Mucosa of descending colon (tissue), 3 donors: ENCODE measurements at places on chromosomes 12 and 14. TPM values are rescaled to one million over a fixed set of nuclear protein-coding genes. Genes with fewer than 3 reads are reported as not detected.

RIC8B gene
- total RNA-seq, result 13.3 TPM

CLEC7A gene
- 3.1 TPM for total RNA-seq

CD63 gene
- total RNA-seq, result 992 TPM

MUCL1 gene
- not detected for total RNA-seq

PTPRO gene
- total RNA-seq, result 11.0 TPM

GRCh38 chr12:125222876-125223275 lies 157.6 kb downstream of the AACS start:
- DNase-seq, result no peak

DNA sequence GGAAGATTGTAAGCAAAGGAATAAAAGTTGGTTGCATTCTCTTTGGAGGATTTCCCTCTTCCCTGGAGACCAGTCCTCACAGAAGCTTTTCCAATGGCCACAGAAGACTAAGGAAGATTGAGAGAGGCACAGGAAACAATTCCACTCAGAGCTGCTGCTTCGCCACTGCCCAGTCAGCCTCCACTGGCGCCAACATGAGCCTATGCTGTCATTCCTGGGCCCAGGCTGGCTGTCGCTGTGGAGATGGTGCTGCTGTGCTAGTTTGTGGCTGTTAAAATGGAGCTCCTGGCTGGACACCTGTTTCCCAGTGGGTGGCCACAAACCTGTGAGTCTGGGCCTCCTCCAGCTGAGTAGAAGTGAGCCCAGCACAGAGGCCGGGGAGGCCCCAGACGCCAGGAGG lies 6.6 kb downstream of the P2RX7 start:
- DNase-seq, result no peak

GRCh38 chr12:6948873-6949594 lies 2.1 kb upstream of the PTPN6 start:
- DNase-seq, result no peak

GRCh38 chr12:77724367-77724957 lies 106.2 kb upstream of the NAV3 start:
- no peak for DNase-seq

GRCh38 chr12:115042341-115042740 lies 358.4 kb upstream of the TBX3 start:
- no peak for DNase-seq

GRCh38 chr12:50039151-50039835 lies 14.0 kb upstream of the RACGAP1 start:
- DNase-seq, result peak; percentile 77

DNA sequence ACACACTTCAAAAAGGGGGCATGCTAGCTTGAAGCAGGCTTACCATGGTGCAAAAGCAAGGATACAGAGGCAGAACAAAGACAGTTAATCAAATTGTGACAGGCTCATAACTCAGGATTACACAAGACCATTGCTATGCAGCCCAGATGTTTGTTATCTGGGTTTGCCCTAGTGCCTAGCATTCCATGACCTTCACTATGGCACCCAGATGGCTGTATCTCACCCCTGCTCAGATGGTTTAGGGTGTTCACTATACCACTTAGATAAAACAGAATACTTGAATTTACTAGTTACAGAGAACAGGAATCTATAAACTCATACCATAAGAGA lies 56.2 kb downstream of the SDR9C7 start:
- no peak for DNase-seq

DNA sequence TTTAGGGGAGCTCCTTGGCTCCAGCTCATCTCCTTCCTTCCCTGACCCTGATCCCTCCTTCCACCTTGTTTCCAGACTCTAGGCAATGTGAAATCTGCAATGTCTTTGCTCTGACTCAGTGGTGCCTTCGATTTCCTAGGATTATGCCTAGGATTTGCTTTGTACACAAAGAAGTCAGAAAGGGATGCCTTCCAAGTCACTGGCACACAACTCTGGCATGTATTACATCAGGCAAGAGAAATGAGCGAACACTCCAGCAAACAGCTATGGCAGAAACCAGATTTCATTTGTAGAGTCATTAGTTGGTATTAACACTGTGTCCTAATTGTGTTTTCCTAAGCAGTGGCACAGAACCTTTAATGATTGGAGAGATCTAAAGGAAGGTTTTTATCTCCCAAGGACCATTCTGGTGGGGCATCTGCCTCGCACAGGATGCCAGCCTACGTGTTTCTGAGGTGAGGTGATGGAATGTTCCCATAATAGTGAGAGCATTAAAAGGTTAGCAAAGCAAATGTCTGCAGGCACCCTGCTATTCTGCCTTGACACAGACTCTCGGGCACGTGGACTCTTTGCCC lies 84.9 kb downstream of the WSCD2 start:
- DNase-seq, result no peak

DNA sequence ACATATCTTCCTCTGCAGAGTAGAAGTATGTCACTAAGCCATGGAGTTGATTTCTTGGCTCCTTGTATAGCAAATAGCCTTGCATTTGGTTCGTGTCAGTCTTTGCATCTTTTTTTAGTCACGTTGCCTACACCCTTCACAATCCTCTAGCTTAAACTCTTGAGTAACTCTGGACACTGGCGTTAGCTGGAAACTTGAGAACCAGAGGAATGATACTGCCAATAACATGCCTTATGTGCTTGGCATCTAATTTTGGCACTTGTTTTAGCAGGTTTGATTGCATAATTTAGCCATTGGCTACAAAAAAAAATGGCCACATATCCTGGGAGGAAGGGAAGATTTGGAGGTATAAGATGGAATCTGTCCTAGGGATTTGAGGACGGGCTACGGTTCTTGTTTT lies 136.2 kb downstream of the ETV6 start:
- no peak for DNase-seq

- DNase-seq, result no peak
Measured at GRCh38 chr14:24965934-24966578, 83.9 kb downstream of the STXBP6 start.

DNA sequence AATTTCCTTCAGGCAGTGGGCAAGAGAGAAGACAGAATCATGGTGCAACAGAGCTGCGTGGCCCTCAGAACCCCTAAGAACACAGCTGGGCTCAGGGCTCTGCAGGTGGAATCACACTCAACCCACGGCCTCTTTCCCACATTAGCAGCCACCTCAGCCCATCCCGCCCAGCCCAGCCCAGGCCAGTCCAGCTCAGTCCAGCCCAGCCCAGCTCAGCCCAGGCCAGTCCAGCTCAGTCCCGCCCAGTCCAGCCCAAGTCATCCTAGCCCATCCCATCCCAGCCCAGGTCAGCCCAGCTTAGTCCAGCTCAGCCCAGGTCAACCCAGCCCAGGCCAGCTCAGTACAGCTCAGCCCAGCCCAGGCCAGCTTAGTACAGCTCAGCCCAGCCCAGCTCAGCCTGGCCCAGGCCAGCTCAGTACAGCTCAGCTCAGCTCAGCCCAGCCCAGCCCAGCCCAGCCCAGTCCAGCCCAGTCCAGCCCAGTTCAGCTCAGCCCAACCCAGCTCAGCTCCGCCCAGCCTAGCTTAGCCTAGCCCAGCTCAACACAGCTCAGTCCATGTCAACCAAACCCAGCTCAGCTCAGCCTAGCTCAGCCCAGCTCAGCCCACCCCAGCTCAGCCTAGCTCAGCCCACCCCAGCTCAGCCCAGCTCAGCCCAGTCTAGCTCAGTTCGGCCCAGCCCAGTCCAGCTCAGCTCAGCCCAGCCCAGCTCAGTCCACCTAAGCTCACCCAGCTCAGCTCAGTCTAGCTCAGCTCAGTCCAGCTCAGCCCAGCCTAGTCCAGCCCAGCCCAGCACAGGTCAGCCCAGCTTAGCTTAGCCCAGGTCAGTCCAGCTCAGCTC lies 183.1 kb downstream of the TMEM121 start:
- no peak for DNase-seq

GRCh38 chr12:110893956-110894355 lies 26.4 kb downstream of the MYL2 start:
- DNase-seq, result no peak

DNA sequence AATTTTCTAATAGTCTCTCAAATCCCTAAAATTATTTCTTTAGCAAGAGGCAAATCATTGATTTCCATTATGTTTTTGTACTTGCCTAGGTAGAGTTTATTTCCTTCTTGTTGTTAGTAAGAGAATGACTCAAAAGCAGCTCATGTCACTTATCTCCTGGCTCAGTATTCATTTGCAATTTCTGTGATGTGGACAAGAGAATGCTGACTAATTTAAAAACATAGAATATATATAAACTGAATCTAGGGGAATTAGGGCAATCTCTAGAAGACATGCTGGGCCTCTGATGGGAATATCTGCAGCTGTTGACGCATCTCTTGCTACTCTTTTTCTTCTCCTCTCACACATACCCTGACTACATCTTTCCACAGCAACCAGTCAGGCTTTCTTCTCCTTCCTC lies 130.8 kb upstream of the PRKD1 start:
- DNase-seq, result no peak

DNA sequence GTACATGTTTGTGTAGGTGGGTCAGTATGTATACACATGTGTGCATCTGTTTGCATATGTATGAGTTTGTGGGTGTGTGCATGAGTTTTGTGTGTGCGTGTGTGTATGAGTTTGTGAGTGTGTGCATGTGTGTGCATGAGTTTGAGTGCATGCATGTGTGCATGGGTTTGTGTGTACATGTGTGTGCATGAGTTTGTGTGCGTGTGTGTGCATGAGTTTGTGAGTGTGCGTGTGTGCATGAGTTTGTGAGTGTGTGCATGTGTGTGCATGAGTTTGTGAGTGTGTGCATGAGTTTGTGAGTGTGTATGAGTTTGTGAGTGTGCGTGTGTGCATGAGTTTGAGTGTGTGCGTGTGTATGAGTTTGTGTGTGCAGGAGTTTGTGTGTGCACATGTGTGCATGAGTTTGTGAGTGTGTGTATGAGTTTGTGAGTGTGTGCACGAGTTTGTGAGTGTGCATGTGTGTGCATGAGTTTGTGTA lies 61.5 kb downstream of the FZD10 start:
- no peak for DNase-seq

DNA sequence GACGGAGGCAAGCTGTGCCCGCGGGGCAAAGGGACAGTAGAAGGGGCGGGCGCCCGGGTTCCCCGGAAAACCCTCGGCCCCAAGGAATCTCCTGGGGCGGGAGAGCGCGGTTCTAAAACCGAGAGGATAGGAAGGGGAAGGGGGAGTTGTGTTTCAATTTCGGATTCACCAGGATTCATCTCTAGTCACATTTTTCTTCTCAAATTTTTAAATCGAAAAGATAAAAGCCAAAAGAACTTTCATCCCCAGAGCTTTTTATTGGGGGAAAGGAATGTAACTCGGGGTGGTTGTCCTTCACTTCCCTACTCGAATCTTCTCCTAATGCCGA lies 1.4 kb downstream of the BMP4 start:
- DNase-seq, result no peak

GRCh38 chr12:67161322-67161918 lies 107.7 kb upstream of the CAND1 start:
- DNase-seq, result peak; percentile 63

DNA sequence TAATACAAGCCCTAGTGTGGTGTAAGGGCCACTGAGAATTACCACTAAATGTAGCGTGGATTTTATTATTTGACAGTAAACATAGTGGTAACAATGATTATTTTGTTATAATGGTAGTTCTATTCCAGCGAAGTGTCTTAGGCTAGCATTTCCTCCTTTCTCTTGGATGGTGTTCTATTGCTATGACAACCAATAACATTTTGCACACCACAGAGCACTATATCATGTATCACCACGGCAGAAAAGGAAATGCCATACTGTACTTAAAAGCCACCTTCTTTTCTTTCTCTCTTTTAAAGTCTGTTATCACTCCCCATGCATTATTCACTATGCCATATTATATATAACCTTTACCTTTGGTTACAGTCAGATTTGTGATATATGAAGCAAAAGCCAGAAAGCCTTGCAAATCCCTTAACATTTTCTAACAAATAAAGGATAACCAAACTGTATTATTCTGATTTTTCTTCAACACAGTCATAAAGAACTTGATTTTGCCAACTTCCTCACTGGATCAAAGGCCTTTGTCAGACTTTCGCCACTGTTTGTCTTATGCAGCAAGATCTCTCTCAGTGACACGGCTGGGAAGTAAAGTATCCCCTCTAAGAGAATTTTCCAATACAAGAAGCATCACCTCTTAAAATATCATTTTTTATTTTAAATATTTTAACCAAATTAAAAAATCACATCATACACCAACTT lies 195.8 kb downstream of the FOXN3 start:
- DNase-seq, result no peak

DNA sequence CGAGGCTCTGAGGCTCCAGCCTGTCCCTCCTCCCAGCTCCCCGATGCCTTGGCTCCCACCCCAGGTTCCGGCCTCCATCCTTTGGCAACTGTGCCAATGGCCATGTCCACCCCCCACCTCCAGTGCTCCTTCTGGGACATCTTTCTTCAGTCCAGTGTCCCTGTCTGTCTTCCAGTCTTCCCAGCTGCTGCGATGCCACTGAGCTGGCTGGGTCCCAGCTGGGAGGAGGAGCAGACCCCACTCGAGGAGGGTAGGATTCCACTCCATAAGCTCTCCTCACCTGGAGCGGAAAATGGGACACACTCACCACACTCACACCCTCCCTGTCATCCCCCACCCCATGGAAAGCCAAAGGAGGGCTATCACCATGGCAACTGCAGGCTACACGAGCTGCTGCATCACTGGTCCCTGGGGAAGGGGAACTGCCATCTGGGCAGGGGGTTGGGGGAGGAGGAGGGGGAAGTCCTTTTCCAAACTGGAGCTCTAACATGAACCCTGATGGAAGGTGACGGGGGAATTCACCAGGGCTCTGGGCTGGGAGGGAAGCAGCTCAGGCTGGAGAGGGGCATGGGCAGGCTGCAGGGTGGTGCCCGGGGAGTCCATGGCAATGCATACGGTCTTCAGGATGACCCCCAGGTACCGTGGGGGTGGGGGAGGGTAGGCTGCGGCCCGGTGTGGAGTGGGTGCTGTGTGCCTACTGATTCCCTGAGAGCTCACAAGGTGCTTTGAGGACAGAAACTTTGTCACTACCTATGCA lies 94.3 kb downstream of the LRRC74A start:
- no peak for DNase-seq

GRCh38 chr14:103105580-103106150 lies 11.1 kb downstream of the EXOC3L4 start:
- DNase-seq, result no peak

DNA sequence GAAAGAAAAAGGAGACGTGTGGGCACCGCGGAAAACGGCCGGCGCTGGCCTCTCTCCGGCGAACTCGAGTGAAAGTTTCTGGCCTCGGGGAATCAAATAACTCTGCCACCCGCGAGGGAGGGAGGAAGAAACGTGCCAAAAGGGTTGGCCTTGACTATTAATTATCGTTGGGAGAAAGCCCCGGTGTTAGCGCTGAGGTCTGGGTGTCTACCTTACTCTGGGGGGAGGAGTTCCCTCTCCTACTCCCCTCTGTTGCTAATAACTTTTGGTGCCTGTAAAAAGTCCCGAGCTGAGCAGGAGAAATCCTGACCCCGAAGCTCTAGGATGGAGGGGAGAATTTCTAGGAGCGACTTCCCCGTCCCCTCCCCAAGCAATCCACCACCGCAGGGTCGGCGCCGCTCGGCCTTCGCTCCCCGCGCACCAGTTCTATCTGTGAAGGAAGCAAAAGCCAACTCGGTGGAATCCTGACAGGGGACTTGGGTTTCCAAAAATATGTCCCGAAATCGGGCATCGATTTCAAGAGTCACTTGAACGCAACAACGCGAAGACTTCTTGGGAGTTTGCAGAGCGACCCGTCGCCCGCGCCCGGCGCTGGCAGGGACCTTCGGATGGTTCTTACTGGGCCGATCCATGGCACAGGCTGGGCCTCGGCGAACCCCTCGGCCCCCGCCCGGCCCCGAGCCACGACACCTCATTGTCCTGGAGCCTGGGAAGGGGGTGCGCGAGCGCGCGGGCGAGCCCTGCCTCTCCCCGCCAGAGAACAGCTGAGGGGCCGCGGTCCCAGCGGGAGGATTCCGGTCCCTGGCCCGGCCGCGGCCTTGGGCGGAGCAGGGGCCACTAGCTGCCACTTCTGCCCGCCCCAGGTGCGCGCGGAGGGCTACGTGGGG lies 1.7 kb downstream of the OTX2 start:
- no peak for DNase-seq

GRCh38 chr14:60206837-60207533 lies 41.8 kb upstream of the DHRS7 start:
- no peak for DNase-seq
